ENCODE measurements at places on chromosomes 4 and X. TPM values are rescaled to one million over a fixed set of nuclear protein-coding genes. Genes with fewer than 3 reads are reported as not detected.

ELOVL6 gene
- 5.4 TPM for polyA plus RNA-seq

TENM3 gene
- 1.5 TPM for polyA plus RNA-seq

CC2D2A gene
- 6.0 TPM for polyA plus RNA-seq

IL9R gene
- not detected for polyA plus RNA-seq

MAGEA1 gene
- not detected for polyA plus RNA-seq

SLC2A9 gene
- polyA plus RNA-seq = 0.92 TPM

SLC6A14 gene
- not detected for polyA plus RNA-seq

NAP1L3 gene
- 1.9 TPM for polyA plus RNA-seq

ERAS gene
- polyA plus RNA-seq = not detected

SH2D1A gene
- polyA plus RNA-seq = 1.2 TPM

CAMK2D gene
- polyA plus RNA-seq = 34.0 TPM

GAB3 gene
- polyA plus RNA-seq = 0.46 TPM

UPF3B gene
- 13.2 TPM for polyA plus RNA-seq

GPR173 gene
- 1.0 TPM for polyA plus RNA-seq

TMEM33 gene
- 19.5 TPM for polyA plus RNA-seq

NWD2 gene
- 0.35 TPM for polyA plus RNA-seq

HELQ gene
- polyA plus RNA-seq = 7.8 TPM

SPOCK3 gene
- polyA plus RNA-seq = not detected

STARD8 gene
- polyA plus RNA-seq = 2.4 TPM

ODAM gene
- polyA plus RNA-seq = not detected

CSN1S1 gene
- polyA plus RNA-seq = 0.20 TPM

ERVMER34-1 gene
- polyA plus RNA-seq = 0.66 TPM

SSX2 gene
- not detected for polyA plus RNA-seq

MAGEA4 gene
- polyA plus RNA-seq = not detected

MAGEA9B gene
- not detected for polyA plus RNA-seq

BEND4 gene
- polyA plus RNA-seq = not detected

ABCD1 gene
- 1.8 TPM for polyA plus RNA-seq

SHROOM3 gene
- 71.0 TPM for polyA plus RNA-seq

SLITRK4 gene
- polyA plus RNA-seq = not detected

CACNA1F gene
- polyA plus RNA-seq = not detected

HSFX2 gene
- not detected for polyA plus RNA-seq

CSAG1 gene
- polyA plus RNA-seq = not detected

SYN1 gene
- polyA plus RNA-seq = 0.46 TPM

CXXC4 gene
- 0.45 TPM for polyA plus RNA-seq

APBB2 gene
- 9.2 TPM for polyA plus RNA-seq

CPZ gene
- polyA plus RNA-seq = 2.4 TPM

BTK gene
- 23.2 TPM for polyA plus RNA-seq

CT45A2 gene
- not detected for polyA plus RNA-seq

ANTXR2 gene
- polyA plus RNA-seq = 11.4 TPM

SMIM31 gene
- 39.0 TPM for polyA plus RNA-seq

PLK4 gene
- polyA plus RNA-seq = 5.5 TPM

PCGF3 gene
- polyA plus RNA-seq = 15.6 TPM

GPR78 gene
- not detected for polyA plus RNA-seq

CENPVL1 gene
- not detected for polyA plus RNA-seq

GSX2 gene
- not detected for polyA plus RNA-seq

GLA gene
- 6.0 TPM for polyA plus RNA-seq

SH3TC1 gene
- 3.7 TPM for polyA plus RNA-seq

PI4K2B gene
- 15.6 TPM for polyA plus RNA-seq
